ENCODE measurements at places on chromosomes 6 and 20.

DNA sequence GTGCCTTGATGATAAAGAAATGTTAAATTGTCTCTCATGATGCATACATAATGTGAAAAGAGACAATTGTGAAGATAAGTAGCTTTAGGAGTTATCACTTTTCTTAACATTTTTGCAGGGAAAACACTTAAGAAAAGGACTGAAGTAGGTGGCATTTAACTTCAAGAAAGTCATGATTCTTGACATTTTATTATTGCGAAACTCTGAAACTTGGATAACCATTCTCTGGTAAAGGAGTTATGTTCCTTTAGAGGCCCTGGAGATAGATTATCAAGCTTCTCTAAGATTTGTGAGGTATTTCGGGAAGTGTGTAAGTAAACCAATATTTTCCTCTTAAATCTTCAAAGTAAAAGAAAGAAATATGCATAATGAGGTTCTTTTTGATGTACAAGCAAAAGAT is 38.5 kb downstream of the HTR1B start:
- DNase-seq = no peak

- DNase-seq = no peak
These were observed 112.7 kb upstream of the PDE10A start for GRCh38 chr6:165775721-165776120.

DNA sequence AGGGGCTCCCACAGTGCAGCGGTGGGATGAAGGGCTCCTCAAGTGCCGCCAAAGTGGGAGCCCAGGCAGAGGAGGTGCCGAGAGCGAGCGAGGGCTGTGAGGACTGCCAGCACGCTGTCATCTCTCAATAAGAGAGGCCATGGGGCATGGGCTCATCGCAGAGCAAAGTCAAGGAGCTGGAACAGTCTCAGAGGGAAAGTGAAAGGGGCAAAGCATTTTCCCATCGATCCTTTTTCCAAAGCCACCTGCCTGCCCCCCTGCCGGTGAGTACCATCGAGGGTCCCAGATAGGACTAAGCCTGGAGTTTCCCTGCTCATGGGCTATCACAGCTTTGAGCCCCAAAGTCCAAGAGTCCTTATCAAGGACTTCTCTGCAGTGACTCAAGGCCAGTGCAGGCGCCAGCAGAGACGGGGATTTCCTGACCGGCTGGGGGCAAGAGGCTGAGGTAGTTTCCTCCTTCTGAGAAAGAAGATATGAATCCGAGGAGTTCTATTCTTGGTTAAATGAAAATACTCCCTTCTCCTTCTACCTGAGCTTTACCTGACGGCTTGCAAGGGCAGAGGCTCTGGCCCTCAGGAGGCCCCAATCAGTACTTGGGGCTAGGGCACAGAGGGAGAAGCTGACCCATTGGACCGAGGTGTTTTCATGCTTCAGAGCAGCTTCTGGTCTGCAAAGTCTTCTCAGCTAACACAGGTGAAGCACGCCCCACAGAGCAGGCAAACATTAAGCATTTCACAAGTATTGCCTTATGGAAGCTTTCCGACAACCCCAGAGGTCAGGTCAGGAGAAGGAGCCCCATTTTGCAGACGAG is 22.6 kb downstream of the ETV7 start:
- DNase-seq = no peak

DNA sequence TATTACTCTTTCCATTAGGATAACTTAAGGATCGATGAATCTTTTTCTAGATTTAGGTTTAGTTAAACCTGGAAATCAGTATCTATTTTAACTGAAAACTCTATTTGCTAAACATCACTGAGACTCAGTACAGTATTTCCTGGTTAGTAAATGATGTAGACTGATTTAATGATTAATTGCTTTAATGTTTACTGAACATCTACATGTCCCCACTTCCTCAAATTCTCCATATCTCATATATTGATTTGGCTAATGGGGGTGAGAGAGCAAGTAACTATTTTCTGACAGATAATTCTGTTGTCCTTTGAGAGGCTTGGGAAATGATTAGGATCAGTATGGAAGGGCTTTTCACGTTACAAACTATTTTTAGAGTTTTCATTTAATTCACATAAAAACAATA is 10.3 kb downstream of the MKKS start:
- no peak for DNase-seq

GRCh38 chr6:119079283-119079809 is 882 bp upstream of the FAM184A start:
- peak; percentile 24 for DNase-seq

- DNase-seq = no peak
These were observed 4.7 kb downstream of the NPEPL1 start for GRCh38 chr20:58697201-58697866.

DNA sequence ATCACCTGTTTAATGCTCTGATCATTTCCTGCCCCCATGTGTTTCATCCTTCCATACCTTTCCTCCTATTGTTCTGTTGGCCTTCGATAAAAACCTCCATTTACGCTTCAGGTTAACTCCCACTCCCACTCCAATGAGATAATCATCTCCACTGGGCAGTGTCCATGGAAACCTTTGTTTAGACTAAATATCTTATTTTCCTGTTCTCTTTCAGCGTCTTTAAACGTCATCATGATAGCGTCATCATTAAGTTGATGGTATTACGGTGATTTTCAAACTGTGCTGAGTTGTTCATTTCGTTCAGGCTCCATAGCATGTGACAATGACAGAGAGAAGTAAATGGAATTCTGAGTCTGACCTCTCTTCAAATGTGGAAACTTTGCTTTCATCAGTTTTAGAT is 970.5 kb upstream of the SLC35B3 start:
- DNase-seq = no peak

GRCh38 chr20:47805951-47806350 is 20.7 kb upstream of the SULF2 start:
- DNase-seq = no peak

- DNase-seq = no peak
These were observed 186.2 kb upstream of the GJE1 start for GRCh38 chr6:141946502-141946901.

- DNase-seq = no peak
These were observed 54.6 kb downstream of the MYB start for GRCh38 chr6:135235716-135236115.

DNA sequence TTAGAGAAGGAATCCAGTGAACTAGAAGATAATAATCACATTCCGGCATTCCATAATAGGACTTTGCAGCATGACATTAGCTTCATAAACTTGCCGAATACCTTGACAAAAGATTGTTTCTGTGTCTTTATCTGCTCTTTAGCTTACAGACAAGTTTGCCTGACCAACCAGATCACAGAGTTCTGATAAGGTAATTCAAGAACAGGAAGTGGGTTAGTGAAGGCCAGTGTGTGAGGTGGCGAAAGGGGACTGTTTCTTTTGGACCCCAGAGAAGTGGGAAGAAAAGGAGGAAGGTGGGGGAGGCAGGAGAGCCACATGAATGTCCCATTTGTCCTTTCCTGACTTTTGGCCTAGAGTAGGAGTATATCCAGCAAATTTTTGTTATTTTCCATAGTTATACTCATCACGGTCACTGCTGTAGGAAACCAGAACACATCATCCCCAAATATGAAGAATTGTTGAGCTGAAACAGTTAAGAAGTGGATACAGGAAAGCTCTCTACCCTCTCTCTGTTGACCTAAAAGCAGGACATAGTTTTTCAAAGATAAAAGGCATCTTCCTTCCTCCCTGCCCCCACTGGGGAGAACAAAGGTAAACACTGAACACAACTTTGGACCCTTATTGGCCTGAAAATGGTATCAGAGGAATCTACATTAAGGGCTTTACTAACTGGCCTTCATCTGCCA is 72.4 kb upstream of the TNFAIP3 start:
- no peak for DNase-seq

DNA sequence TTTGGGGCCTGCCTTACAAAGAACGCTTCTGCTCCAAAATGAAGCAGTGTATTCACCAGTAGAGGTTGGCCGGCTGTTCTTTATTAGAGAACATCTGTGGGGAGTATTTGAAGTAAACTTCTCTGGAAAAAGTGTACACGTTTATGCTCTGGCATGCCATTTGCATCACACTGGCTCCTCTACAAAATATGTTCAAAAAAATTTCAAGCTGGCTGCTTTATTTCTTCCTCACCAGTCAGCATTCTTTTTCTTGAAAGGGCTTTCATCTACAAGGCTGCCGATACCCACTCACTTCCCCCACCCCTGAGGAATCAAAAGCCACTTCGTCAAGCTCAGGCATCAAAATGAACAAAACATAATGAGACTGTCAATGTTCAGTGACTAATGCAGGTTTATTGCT is 294.1 kb downstream of the TFAP2B start:
- no peak for DNase-seq

DNA sequence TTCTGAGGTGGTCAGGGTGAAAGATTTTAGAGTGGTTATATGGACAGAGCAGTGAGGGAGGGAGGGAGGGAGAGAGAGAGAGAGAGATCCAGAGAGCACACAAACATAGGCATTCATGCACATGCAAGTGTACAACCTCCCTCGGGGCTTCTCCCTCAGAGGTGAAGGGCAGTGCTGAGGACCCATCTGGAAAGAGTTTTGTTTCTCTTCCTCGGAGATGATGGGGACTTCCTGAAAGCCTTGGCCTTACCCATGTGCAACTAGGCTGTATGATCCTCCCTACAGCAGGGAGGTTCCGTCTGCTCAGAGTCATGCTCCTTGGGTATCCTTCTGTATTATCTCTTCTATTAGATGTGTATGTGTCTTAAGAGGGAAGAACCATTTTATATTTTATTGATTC is 21.4 kb upstream of the TSPYL1 start:
- no peak for DNase-seq

GRCh38 chr20:63698739-63699465 is 2.5 kb downstream of the TNFRSF6B start:
- no peak for DNase-seq

DNA sequence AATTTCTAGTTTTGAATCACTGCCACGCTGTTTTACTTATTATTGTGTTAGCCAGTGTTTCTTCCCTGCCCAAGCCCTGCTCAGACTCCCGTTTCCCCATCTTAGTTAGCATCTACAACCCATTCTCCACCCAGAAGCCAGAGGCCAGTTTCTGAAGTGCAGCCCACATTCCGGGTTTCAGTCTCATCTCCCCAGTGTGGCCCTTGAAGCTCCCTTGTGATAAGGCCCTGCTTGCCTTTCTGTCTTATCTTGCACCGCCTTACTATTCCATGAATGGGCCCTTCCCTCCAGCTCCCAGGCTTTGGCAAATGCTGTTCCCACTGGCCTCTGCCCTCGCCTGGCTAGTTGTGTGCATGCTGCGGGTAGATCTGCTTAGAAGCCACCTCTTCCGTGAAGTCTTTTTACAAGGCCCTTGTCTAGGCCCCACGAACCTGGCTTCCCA is 41.1 kb downstream of the TOX2 start:
- no peak for DNase-seq

DNA sequence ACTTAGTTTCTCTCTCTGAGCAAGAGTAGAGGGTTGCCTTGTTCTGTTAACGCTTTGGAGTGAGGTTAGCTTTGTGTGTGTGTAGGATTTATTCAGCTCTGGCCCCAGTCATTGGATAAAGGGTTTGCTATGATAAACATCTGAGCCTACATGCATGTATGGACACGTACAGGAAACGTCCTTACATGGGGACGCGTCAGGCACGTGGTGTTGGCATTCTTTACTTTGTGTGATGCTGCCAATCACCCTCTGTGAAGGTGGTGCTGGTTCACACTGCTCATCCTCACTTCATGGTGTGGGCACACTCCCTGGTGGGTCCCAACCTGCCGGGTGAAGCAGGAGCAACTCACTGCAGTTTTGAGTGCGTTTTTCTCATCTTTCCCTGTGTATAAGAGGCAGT is 53.4 kb upstream of the CD93 start:
- no peak for DNase-seq

DNA sequence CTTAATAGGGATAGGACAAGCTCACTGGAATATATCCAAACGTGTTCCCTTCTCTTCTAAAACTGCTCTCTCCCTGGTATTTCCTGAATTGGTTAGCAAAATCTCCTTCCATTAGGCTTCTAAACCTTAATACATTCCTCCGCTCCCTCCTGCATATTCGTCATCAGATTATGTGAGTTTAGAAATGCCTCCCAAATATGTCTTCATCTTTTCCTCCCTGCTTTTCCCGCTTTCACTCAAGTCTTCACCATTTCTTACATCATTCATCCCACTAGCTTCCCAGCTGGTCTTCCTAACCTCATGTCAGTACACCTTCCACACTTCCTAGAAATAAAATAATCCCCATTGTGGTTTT is 26.9 kb downstream of the SLC22A16 start:
- DNase-seq = no peak

DNA sequence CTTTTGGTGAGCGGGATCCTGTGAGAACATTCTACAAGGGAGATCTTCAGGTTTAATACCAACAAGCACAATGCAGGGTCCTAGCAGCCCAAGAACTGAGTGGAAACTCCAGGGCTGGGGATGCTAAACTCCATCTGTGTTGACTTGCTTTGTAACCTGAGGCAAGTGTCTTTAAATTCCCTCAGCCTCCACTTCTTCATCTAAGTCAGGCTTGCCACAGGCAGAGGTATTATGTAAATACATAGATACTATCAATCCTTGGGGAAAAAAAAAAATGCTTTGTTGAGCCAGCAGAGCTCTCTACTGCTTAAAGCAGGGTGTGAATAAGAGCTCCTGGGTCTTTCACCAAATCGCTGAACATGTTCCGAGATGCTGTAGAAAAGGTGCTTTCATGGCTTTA is 114.2 kb upstream of the PHACTR1 start:
- no peak for DNase-seq

DNA sequence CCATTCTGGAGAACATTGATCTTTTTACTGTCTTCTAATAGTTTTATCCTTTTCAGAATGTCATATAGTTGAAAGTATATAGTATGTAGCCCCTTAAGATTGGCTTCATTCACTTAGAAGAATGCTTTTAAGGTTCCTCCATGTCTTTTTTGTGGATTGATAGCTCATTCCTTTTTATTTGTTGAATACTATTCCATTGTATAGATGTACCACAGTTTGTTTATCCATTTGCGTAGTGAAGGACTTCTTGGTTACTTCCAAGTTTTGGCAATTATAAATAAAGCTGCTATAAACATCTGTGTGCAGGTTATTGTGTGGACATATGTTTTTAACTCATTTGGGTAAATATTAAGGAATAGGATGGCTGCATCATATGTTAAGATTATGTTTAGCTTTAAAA is 27.8 kb downstream of the ABT1 start:
- no peak for DNase-seq

DNA sequence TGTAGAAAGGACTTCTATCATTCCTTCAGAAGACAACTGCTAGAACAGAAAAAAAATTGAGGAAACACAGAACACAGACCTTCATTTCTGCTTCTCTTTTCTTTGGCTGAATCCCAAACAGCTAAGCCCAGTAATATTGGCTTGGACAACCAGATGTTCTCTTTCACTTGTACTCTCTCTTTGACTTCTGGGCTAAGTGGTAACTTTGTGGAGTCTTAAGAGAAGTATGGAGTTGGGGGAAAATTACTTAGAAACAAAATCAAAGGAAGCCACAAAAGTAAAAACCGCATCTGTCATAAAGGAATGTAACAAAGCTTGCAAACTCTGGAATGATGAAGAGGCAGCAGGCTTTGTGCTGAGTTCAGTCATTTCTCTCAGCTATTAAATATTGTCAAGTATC is 587.5 kb downstream of the CBLN4 start:
- DNase-seq = no peak

DNA sequence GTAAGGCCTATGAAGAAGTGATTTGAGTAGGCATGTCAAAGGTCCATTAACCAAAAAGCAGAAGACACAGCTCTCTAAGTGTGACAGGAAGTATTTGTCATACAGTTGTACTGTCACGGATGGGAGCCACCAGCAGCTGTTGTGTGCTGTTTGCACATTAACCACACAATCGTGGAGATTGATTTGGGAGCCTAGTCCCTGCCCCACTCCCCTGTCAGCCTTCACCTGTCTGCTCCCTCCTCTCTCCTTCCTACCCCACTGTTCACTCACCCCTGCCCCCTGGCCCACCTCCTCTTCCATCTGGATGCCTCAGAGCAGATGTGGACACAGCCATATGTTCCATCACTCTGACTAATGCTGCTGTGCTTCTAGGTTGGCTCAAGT is 124.7 kb upstream of the SPACA1 start:
- DNase-seq = no peak
